Neural crest cell (in vitro differentiated cells): ENCODE measurements at places on chromosomes 2 and 18. TPM values are rescaled to one million over a fixed set of nuclear protein-coding genes. Genes with fewer than 3 reads are reported as not detected.

- peaks cover 3% of the 10 kb centered on the region for H3K27me3 ChIP-seq
- H3K4me1 ChIP-seq = peaks cover 6% of the 10 kb centered on the region
- DNase-seq = no peak
- H3K36me3 ChIP-seq = no peaks in the 10 kb centered on the region
Observed at GRCh38 chr2:207490441-207490840, 39.3 kb upstream of the CREB1 start.

The NYAP2 gene
- total RNA-seq = 0.35 and 0.36 TPM in 2 replicates

DNA sequence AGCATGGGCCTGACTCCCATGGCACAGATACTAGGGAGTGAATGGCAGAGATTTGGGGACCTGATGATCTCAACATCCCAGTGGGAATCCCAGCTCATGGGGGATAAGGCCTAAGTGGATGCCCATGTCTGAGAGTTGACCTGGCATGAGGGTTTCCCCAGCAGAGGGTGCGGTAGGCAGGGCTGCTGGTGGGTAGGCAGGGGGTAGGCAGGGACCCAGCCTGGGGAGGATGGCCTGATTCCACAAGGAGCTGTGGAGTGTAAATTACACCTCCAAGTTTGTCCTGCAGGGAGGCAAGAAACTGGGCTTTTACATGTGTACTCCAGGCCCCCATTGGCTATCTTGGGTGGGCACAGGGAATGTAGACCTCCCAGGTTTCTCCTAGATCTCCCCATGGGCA is 46.9 kb downstream of the INPP5D start:
- peaks cover 12% of the 10 kb centered on the region for H3K27me3 ChIP-seq
- H3K4me3 ChIP-seq = no peak overlapping the region
- H3K36me3 ChIP-seq = no peaks in the 10 kb centered on the region
- no peak for DNase-seq

DNA sequence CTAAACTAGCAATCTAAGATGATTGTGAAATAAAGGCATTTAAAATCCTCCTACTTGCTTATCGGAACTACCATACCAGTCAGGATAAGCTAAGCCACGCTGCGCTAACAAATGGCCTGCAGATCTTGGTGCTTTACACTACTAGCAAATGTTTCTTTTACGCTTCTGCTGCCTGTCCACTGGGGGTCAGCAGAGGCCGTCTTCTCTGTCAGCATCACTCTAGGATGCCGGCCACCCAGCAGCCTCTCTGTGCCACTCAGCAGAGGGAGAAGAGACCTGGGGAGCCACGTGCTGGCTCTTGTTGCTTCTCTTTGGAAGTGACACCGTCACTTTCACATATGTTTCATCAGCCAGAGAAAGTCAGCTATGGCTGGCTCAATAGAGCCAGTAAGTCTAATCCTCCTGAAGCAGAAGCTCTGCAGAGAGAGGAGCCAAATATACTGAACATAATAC is 36.6 kb downstream of the COPS8 start:
- no peaks in the 10 kb centered on the region for H3K4me1 ChIP-seq
- peak overlapping the region; percentile 31 for H3K27ac ChIP-seq
- peak; percentile 52 for DNase-seq
- no peak overlapping the region for H3K4me3 ChIP-seq
- H3K27me3 ChIP-seq = no peaks in the 10 kb centered on the region
- H3K36me3 ChIP-seq = no peaks in the 10 kb centered on the region
